BJ (cell line): ENCODE measurements at places on chromosomes 11 and 22.

GRCh38 chr11:121358760-121359159 is 66.2 kb downstream of the SC5D start:
- no peak for DNase-seq

- no peak for DNase-seq
Measured at GRCh38 chr11:77813256-77813655, 7.3 kb downstream of the RSF1 start.

- DNase-seq, result no peak
Measured at GRCh38 chr11:103585911-103586310, 450.5 kb upstream of the DDI1 start.

DNA sequence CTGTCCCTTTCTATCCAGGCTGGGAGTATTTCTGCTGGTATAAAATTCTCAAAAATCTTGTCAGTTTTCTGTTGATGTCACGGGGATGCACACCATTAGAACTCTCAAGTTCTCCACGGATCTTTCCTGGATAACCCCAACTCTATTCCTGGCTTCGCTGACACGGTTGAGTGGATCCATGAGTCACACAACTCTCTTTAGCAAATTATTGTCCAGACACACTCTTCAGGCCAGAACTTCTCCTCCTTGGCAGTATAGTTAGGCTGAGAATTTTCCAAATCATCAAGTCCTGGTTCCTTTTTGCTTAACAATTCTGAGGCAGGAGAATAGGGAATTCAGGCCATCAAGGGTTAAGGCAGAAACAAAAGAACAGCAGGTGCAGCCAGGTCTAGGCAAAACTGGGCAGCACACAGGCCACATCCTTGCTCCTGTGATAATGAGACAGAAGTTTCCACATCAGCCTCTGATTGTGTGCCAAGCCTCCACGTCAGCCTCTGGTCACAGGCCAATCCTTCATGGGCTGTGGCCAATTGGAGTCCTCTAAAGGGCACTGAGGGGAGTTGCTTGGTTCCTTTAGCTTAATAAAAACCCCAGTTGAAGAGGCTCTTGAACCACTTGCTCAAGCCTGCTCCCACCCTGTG is 5.7 kb upstream of the ACAT1 start:
- peak; percentile 47 for DNase-seq

DNA sequence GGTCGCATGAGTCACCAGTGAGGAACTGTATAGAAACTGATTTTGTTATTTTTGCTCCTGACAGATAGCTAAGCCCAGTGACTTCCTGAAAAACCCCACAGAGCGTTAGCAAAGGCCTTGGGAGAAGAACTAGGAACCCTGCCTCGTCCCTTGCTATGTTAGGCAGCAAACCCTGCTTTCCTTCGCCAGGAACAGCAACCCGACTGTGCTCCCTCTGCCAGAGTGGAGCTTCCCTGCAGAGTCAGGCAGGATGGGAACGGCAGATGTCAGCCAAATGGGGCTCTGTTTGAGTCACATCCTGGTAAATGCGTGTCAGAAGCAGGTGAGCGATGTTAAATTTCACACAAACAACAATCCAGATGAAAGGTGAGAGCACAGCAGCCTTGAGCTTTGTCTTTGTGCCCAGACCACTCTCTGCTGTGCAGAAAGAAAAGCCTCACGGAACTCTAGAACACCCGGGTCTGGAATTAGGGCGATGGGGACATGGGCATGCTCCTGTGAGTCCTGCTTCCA is 186.6 kb downstream of the ADAMTS15 start:
- DNase-seq, result no peak

DNA sequence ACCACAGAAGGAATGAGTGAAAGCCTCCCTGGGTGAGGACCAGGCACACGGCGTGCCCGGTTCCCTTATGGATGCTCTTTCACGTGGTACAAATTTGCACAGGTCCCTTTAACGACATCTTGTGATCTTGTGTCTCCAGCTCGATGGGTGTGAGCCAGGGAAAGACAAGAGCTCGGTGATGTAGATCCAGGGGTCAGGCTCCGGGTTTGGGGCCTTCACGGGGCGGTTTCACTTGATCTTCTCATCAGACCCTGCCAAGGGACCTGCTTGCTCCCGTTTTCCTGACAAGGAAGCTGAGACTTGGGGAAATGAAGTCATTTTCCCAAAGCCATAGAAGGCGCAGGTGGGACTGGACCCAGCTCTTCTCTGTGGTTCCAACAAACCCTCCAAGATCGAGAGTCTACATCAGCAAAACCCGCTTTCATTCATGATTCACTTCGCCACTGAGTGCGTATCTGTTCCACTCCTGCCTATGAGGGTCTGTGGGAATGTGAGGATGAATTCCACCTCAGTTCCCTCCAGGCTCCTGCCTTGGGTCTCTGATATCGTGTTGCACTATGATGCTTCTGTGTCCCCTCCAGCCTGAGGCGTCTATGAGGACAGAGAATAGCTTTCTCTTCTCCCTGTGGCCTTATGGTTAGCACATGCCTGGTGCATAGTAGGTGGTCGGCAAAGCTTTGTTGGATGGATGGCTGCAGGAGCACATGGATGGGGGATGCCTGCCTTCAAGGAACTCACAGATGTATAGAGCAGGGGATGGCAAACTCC is 45.0 kb upstream of the ANO1 start:
- no peak for DNase-seq

DNA sequence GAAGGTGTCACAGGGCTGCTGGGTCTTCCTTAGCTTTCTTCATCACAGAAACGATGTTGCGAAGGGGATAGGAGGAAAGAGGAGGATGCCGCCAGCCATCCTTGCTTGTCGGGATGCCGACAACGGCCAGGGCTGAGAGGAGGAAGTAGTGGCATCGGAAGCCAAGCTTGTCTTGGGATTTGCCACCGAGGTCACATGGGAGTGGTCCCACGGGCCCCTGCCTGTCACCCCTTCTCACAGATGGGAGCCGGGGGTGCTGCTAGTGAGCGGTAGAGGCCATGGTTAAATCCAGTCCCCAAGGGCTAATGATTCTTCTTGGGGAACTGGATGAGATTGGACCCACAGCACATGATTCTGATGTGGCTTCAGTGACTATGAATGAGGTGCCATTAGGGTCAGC is 1375.8 kb downstream of the BRD1 start:
- DNase-seq, result no peak

GRCh38 chr11:116488836-116489389 is 283.9 kb downstream of the BUD13 start:
- no peak for DNase-seq

DNA sequence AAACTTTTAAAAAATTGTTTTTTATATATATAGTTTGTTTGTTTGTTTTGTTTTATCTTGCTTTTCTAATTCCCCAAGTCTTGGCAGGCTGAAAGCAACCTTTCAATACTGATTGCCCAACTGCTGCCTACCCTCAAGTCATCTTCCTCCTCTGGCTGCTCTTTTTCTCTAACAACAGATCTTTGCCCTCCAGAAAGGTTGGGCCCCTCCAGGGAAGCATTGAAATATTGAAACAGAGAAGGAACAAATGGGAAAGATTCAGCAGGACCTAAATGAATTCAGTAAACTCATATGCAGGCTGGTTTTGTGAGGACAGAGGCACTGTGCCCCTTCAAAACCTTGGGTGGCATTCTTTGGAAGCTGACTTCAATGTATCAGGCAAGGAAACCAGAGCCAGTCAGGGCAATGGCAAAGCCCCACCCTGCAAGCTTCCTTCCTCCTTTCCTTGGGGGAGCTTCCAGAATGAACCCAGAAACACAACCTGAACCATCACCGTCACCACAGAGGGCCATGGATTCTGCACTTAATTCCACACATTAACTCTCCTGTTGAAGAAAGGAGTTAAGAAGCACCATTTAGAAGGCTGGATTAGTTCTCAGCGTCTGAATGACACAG is 815 bp upstream of the MS4A6A start:
- DNase-seq, result no peak

DNA sequence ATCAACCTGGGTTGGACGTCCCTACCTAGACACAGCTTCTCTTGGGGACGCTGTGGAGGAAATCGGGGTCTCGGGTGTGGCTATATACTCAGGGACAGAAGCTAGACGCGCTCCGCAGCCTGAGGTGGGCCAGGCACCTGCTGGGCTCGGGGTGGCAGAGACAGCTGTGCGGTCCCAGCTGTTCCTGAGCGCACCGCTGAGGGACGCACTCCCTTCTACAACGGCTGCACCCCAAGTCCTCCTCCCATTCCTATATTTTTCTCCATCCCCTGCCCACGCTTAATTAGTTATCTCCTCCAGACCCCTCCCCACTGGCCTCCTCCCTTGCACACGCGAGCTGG is 188 bp upstream of the MTNR1B start:
- no peak for DNase-seq

GRCh38 chr11:132185726-132186592 is 815.5 kb downstream of the NTM start:
- DNase-seq, result no peak

DNA sequence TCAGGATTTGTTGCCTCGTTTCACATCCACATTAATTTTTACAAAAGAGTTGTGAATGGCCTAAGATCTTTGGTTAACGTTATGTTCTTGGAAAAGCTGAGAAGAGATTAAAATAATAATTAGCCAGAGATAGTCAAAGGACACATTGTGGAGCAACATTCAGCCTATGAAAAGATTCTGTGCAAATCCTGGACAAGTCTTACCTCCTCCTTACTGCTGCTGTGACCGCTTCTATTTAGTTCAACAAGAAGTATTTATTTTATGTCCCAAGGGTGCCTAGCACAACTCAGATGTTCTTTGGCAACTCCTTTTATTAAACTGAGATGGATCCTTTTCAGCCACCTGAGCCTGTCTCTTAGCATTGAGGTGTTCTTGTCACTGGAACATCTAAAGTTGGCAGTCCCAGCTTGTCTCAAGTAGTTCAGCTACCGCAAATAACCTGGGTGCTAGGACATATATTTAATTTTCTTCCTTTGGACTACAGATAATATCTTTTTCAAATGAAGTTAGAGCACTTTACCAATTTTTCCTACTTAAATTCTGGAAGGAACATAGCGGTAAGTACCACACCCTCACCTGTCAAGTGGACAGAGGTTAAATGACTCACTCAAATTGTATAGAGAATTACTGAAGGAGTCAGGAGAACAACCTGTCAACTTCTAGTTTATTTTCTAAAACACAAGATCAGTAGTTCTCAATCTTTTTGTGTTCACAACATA is 80.5 kb upstream of the CHRM4 start:
- no peak for DNase-seq

DNA sequence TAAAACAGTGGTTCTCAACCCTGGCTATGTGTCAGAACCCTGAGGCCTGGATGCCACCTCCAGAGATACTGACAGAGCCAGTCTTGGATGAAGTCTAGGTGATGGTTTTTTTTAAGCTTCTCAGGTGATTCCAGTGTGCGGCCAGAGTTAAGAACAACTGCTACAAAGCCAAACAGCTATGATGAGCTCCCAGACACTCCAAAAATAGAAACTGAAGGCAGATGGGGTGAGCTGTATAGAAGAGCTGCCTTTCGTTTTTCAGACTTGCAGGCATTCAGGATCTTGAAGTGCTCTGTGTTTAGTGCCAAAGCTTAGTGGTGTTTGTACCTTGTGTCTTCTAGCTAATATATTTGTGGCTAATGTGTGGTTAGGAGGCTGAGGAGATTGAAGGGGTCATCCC is 14.2 kb downstream of the SCUBE2 start:
- no peak for DNase-seq

DNA sequence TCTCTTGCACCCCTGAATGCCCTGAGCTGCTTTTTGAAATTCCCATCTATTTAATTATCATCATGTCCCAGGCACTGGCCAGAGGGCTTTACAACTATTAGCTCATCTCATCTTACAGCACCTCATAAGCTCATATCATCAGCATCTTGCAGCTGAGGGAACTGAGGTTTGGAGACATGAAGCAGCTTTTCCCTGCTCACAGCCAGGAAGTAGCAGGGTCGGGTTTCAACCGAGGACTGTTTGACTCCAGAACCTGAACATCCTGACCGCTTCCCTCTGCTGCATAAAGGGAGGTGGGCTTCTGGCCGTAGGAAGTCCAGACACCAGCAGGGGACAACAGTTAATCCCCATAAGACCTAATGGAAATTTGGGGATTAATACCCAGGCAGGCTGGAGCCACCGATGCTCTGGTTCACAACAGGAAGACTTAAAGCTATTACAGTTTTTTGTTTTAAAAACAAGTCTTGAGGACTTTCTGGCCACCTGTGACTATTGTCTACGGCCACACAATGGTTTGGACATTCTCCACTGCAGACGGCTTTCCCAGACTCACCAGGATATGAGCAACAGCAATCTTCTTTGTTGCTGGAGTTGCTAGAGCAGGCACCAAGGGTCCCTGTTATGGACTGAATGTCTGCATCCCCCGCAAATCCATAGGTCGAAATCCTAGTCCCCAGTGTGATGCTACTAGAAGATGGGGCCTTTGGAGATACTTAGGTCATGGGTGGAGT is 47.4 kb downstream of the CHST1 start:
- no peak for DNase-seq

GRCh38 chr11:117663821-117664220 is 133.2 kb downstream of the DSCAML1 start:
- no peak for DNase-seq

GRCh38 chr11:76151556-76152085 is 54.7 kb downstream of the WNT11 start:
- no peak for DNase-seq

DNA sequence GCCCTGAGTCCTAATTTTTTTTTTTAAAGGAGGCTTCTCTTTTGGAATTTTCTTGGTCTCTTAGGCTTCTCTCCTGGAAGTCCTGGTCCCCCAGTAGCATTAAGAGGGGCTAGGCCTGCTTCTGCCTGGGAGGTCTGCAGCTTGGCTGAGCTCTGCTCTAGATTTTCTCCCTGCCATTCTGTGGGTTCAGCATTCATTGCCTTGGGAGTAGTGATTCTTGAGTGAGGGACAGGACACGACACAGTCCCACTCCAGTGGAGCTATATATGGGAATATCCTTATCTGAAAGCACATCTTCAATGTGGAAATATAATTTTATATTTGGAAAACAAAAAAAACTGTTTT is 3.7 kb downstream of the IGSF22 start:
- no peak for DNase-seq

DNA sequence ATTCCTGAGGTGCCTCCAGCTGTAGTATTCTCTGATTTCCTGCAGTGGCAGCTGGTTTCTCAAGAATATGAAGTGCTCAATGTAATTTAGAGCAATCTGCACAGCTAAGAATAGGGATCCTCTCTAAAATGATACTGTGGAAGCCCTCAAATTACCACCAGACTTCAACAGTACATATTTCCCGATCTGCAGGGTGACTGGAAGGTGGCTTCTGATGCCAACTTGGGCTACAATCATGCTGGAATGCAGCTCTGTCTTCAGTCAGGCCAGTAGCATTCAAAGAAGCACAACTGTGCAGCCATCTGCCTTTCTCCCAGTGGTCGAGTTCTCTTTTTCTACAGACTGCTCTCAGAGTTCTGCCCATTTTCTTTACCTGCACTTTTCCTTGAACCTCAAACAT is 55.5 kb upstream of the CD5 start:
- DNase-seq, result no peak
